ENCODE measurements at places on chromosomes 13 and 19.

- no peak for DNase-seq
Measured at GRCh38 chr19:30647891-30648720, 275.9 kb downstream of the ZNF536 start.

DNA sequence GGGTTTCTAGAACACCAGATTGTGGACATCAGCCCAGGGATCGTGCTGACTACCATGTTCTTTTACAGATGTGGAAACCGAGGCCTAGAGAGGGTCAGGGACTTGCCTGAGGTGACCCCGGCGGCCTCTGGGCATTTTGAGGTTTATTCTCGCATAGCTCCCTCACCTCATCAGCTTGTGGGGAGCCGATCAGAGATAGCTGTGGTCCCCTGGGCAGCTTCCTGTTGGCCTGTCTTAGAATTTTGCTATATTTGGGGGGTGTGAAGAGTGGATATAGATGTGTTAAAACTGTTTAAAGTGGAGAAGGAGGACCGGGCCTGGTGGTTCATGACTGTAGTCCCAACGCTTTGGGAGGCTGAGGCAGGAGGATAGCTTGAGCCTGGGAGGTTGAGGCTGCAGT lies 6.9 kb downstream of the ARHGEF1 start:
- DNase-seq, result no peak

DNA sequence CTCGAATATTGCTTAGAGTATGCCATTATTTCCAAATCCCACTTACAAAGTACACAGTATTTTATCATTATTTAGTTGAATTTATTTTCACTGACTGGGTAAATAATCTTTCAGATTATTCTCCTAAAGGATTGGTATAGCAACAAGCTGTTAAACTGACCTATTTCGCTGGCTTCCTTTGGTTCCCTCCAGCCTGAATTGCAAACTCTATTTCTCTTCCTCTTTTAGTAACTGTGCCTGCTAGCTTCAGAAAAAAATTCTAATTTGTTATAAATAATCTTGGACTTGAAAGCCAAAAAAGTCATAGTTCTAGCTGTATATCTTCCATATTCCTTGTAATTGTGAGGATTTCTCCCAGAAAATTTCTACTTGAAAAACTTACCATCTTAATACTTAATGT lies 15.0 kb upstream of the CCNA1 start:
- DNase-seq, result no peak

DNA sequence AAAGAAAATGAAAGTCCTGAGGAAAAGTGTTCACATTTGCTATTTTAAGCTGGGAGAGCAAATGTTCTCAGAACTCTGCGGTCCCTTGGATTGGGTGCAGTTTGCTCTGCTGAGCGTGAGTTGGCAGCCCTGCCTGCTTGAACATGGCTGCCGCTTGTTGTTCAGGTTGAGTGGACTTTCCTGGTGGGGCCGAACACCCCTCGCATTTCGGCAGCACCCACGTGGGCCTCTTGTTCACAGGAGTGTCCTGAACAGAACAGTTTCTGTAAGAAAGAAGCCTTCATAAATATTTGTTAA lies 10.8 kb upstream of the RNF113B start:
- no peak for DNase-seq

GRCh38 chr13:100789481-100789880 lies 114.9 kb upstream of the TMTC4 start:
- DNase-seq, result no peak

- no peak for DNase-seq
Measured at GRCh38 chr19:7547159-7547558, 11.6 kb downstream of the PNPLA6 start.

- DNase-seq, result no peak
Measured at GRCh38 chr19:54473071-54473891, at the start of gene CDC42EP5. Gene CDC42EP5, minus strand, starts transcription at chr19:54473296. Its CDS starts 7,749 bp downstream, at chr19:54465547.

GRCh38 chr13:22454586-22454985 lies 726.2 kb upstream of the SGCG start:
- DNase-seq, result no peak

- no peak for DNase-seq
Measured at GRCh38 chr19:12733369-12734214, 892 bp downstream of the TRIR start.

DNA sequence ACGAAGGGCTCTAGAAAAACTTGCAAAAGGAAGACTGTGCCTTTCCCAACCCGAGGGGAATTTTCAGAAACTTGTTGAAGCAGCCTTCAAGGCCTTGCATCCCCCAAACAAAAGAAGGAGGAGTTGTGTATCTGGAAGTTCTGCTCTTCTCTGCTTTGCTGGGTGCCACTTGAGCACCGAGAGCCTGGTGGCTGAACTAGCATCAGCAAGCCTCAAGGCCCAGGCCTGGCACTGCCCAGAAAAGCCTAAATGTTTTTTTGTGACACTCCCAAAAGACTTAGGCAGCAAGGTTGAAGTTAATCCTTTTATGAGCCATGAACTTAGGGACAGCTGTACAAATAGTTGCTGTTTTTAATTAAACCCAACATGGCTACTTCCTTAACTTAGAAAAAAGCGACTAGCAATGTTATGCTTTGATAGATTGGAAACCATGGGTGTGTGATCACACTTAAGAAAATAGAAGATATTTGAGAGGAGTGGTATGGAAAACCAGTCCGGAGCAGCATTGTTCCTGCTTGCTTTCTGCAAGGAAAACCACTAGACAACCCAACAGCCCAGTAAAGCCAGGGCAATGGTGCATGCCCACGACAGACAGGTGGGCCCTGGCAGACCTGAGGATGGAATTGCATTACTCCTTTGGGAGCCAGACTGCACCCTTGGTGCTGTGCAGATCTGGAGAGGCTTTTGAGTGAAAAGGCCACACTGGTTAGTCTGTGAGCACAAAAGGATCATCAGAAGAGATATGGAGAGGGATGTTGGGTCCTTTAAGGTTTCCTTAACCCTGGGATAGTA lies 788 bp upstream of the DLEU7 start:
- no peak for DNase-seq

DNA sequence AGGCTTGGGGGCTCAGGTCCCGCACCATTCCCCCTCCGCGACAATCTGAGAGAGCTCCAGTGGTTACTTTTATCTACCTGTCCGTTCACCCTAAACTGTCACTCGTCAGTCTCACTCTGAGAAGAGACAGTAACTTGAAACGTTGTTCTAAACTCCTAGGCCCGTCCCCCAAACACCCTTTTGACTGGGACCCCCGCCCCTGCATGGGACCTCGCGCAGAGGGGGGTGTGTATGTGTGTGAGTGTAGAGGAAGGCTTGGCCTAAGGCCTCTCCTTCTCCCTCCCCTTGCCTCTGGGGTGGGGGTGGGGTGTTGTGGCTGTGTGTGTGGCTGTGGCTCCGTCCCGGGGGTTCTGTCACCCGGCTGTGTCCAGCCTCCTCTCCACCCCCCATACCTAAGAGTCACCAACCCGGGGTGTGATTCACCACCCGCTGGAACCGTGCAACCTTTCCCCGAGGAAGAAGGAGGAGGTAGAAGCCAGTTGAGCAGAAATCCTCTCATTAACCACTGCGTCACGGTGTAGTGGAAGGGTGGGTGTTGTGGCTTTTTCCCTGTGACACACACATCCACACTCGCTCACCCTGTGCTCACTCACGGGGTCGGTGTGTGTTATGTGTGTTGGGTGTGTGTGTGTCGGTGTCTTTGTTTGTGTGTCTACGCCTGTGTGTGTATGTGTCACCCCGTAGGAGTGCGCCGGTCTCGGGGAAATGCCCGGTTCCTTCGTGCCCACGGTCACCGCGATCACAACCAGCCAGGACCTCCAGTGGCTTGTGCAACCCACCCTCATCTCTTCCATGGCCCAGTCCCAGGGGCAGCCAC lies 2.4 kb downstream of the FOSB start:
- DNase-seq, result no peak

DNA sequence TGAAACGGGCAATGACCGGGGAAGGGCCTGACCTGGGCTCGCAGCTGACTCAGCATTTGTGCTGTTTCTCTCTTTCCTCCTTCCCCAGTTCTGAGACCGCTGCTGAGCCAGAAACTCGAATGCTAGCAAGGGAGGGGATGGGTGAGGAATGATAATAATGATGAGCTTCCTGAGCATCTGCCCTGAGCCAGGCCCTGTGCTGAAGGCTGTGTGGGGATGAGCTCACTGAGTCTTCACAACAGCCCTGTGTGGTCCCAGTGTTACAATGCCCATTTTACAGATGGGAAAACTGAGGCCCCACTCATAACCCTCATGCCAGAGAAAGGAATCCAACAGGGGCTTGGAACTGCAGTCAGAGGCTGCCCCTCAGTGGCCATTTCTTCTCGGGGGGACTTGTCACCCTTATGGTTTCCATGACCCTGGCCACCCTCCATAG lies 8.1 kb downstream of the SULT2B1 start:
- no peak for DNase-seq

DNA sequence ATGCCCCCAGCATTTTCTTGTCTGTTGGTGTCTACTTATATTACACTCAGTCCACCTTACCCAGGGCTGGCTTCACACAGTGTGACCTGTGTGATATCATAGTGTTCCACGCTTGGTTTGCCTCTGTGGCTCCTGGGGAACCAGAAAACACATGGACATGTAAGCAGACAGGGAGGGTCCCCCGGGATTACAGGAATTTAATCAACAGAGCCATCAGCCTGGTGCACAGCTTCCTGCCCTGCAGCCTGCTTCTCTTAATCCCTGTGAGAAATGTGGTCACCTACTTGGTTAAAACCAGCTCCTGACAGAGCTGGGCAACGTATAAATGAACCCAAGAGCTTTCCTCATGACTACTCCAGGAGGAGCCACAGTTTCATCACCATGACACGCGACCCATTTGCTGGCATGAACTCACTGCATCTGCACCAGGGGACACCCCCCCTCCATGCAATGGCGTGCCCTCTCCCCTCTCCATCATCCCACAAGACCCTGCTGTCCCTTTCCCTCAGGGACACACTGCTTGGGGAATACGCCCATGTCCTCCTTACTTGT lies 152.1 kb downstream of the UQCRFS1 start:
- no peak for DNase-seq

DNA sequence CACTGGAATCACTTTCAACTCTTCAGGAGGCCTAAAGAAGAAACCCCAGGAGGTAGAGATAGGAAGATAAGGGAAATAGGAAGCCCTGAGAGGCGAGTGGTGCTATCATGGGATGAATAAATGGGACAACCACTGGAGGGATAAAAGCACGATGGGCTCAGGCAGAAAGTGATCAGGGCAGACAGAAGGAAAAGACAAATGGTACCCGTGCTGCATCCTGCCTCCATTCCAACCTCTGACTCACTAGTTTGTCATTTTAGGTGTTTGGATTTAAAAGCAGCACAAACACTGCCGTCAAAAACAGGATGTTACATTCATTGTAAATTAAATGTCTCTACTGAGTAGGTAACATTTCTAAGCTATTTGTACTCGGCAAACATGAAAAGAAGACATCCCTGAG lies 314.3 kb upstream of the HTR2A start:
- DNase-seq, result no peak

DNA sequence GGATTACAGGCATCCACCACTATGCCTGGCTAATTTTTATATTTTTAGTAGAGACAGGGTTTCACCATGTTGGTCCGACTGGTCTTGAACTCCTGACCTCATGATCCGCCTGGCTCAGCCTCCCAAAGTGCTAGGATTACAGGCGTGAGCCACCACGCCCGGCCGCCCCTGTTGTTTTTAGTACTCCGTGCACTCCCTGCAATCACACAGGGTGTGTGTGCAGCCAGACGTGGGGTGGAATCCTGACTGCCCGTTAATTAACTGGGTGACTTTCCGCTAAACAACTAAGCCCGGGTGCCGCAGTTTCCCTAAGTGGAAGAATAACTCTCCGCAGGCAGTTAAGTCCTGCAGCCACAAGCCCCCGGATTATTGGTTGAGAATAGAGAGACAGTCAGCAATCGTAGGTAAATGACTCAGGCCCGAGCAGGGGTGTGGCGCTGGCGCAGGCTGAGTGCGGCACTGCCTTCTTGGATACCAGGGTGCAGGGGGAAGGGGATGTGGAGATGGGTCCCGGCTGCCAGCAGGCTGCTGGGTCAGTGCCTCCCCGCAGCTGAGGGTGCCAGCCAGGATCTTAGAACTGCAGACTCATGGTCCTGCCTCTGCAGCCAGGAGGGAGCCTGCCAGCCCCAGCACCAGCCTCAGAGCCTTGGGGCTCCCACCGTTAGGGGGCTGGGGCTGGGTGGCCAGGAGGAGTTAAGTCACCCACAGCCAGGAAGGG lies 6.1 kb upstream of the FXYD3 start:
- no peak for DNase-seq

DNA sequence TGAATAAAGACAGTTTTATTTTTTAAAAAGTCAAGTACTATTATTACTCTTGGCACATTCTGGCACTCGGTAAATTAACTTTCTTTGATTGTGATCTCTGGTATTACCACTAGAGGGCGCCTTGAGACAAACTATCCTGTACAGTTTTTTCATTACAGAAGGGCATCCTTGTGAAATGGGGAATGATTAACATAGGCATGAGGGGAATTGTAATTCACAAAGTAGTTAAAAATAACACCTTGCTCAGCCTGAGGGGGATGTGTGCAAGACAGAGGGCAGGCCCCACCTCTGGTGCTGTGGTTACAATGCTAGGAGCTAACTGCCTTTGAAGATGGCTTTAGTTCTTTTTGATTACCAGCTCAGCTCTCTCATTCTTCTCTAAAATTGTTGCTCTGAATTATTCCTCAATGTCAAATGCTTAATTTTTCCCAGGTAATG lies 24.2 kb upstream of the C1QTNF9B start:
- no peak for DNase-seq

- no peak for DNase-seq
Measured at GRCh38 chr19:54035215-54036178, 28.2 kb downstream of the VSTM1 start.

GRCh38 chr13:31781064-31781463 lies 41.7 kb downstream of the RXFP2 start:
- no peak for DNase-seq

DNA sequence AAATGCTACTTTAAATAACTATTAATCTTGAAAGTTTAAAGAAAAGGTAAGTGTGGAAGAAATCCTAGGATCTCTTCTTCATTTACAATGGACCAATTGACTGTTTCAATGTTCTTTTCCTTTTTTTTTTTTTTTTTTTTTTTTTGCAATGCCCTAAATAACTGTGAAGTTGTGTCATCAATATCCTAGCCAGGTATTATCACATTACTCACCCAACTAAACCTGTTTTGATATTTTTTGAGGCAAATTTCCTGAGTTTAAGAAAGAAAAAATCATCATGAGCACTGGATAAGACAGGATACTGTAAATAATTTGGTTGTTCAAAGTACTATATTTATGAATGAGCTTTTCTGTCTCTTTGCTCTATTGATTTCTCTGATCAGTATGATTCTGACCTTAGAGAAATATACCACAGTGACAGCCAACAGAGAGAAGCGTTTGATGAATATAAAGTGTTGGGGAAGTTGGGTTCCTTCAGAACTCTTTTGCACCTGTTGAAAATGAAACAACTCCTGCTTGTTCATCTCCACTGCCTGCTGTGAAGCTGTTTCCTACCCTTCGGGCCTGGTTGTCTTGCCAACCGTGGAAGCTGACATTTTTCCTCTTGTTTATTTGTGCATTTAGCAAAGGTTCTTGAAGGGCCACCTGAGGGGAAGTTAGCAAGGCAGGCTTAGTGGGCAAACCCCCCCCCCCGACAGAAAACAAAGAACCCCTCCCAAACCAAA lies 1220.5 kb upstream of the SLC10A2 start:
- DNase-seq, result no peak
